LHCN-M2 (cell line): ENCODE measurements at places on chromosomes 4 and X.

- DNase-seq, result peak; percentile 76
Observed at GRCh38 chr4:123421227-123421936, 24.8 kb downstream of the SPRY1 start.

DNA sequence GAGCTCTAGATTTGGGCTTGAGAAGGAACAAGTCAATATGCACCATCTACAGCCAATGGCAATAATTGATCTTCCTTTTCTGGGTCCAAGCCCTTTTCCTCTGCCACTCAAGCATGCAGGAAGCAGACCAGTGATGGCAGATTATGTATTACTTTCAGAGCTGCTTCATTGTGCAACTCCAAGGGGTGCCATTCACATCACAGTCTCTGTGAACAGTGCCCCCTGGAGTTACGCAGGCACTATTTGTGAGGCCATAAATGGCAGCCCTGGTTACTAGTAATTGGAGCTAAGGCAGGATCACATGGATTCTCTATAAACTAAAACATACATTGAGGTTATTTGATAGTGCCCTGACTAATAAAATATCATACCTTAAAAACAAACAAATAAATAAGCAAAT is 313.4 kb upstream of the SLC7A11 start:
- peak; percentile 26 for DNase-seq

DNA sequence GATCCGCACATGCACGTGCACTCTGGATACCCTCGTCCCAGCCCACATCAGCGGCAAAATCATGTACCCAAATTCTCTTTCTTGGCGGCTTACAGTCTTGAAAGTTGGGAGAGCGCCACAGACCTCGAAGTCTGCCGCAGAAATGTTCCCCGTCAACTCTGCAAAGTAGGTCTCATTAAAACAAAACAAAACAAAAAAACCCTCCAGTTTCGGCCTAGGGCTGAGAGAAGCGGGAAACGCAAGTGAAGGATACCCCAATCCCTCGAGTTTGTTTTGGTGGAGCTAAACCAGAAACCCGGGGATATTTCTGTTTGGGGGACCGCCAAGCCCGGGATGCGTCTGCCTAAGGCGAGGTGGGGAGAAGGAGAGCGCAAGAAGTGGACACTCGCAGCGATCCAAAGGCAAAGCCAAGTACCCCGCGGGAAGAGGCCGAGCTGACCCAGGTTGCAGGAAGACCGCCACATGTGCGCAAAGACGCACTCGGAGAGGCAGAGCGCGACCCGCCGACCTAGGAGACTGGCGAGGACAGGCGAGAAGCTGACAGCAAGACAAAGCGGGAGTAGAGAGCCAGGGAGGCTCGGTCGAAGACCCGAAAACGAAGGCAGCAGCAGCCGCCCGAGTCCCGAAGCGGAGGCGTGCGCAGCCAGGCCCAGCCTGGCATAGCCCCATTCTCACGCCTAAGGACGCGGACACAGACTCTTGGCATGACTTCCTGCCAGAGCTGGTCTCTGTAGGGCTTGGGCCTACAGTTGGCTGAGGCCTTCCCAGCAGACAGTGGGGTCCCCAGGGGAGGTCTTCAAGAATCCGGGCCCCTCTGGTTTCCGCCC is 49.6 kb upstream of the BCOR start:
- DNase-seq, result no peak

GRCh38 chrX:77892887-77893286 is 2.3 kb downstream of the MAGT1 start:
- DNase-seq, result no peak

GRCh38 chrX:93673869-93674271 is at the start of gene FAM133A:
FAM133A (plus strand) TSS chrX:93674206; CDS start chrX:93709420, 35,214 bp downstream.
- no peak for DNase-seq

- no peak for DNase-seq
Observed at GRCh38 chrX:29231800-29232199, 644.6 kb downstream of the IL1RAPL1 start.

DNA sequence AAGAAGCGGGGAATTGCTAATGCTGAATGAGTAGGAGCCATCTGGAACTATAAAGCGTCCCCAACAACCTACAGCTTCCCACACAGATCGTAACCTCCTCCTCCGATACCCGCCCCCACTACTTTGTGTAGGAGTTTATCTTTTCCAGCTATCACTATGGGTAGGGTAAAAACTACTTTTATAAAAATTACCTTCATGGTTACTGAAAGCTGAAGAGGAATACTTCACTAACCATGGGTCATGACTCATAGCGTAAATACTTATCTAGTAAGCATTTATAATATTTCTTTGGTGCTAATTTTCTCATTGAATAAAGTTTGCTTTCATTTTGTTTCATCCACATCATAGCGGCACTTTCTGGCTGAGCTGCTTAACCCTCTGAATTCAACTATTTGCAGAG is 79.4 kb upstream of the TNIP3 start:
- DNase-seq, result no peak

DNA sequence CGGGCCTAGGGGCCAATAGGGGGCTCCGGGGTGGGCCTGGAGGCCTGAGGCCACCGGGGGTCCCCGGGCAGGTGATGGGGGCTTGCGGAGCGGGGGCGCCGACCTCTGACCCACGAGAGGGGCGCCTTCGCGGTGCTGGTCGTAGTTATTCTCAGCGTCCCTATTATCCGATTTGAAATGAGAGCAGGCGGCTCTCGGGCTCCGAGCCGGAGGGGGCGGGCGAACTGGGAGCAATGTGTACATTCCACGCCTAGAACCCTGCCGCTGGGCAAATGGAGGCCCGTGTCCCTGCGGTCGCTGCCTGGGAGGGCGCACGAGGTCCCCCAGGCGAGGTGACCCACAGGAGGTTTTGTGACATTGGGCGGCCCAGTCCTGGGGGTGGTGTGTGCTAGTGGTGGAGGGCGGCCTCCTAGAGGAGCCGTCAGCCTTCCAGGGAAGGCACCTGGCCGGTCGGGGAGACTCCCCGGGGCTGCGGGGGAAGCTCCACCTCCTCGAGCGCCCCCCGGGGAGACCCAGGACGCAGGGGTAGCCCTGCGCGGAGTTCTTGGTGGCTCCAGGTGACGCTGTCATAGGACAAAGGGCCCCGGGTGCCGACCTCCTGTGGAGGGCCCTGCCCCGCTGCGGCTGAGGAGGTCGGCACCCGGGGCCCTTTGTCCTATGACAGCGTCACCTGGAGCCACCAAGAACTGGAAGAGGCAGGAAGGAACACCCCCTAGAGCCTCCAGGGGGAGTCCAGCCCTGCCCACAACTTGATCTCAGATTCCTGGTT is 102.6 kb upstream of the PRKX start:
- DNase-seq, result peak; percentile 14
